ENCODE measurements at places on chromosomes 6 and 20. TPM values are rescaled to one million over a fixed set of nuclear protein-coding genes. Genes with fewer than 3 reads are reported as not detected.

HDGFL1 gene
- not detected for total RNA-seq

GRCh38 chr6:30244560-30244959 is 31.4 kb upstream of the TRIM26 start:
- no peak for DNase-seq

GRCh38 chr6:126526996-126527606 is 187.2 kb downstream of the CENPW start:
- DNase-seq, result no peak

DNA sequence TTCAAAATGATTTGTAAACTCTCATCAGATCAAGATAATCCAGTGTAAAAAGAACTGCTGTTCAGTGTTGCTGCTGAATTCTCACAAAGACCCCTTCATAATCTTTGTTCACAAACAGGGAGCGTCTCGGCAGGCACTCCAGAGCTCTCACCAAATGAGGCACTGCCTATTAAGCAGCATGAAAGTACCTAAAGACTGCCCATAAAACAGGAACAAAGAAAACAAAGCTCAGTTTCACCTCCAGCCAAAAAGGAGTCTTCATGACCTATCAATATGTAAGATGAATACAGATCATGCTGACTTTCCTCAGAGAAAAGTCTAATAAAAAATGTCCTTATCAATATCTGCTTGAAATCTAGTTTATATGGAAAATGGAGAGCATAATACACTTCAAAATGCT is 41.8 kb downstream of the GPR63 start:
- no peak for DNase-seq

DNA sequence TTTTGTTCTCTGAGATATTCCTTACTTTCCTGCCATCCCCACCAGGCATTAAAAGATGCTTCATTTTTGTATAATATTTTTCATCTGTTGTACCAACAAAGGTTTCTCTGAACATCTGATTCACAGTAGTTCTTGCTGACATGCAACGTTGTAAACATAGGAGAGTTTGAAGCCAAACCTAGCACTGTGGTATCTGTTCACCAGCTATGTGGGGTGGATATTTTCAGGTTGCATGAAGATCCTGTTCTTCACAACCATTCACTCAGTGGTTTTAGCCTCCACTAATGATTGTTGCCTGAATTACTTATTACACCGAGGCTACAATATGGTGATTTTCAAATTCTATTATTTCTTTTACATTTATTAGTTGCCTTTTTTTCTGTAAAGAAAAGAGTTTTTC is 56.5 kb downstream of the EYA4 start:
- no peak for DNase-seq

GRCh38 chr20:40435146-40435895 is 253.7 kb downstream of the MAFB start:
- no peak for DNase-seq

DNA sequence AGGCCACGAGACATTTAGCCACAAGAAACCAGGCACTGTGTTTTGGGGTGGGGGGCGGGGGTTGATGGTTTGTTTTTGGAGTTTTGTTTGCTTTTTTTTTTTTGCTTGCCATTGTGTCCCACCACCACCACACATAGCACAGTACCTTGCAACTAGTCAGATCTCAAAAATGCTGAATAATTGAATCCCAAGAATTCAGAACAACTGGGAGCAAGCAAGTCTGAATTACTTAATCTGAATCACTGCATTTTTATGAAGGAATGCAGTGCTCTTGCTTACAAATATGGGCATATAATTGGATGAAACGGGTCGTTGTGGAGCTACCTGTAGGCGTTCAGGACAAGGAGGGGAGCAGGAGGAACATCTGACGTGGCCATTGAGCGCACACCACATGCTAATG is 151.5 kb upstream of the CDYL start:
- no peak for DNase-seq

- no peak for DNase-seq
Measured at GRCh38 chr6:110822249-110822648, 7.0 kb upstream of the CDK19 start.

- DNase-seq, result no peak
Measured at GRCh38 chr20:62560162-62560561, 82.1 kb upstream of the SLCO4A1 start.

BPIFB2 gene
- not detected for total RNA-seq

SLA2 gene
- total RNA-seq, result 103 TPM

TREML1 gene
- total RNA-seq, result not detected

AVP gene
- total RNA-seq, result not detected

SLC16A10 gene
- total RNA-seq, result 6.8 TPM

DNA sequence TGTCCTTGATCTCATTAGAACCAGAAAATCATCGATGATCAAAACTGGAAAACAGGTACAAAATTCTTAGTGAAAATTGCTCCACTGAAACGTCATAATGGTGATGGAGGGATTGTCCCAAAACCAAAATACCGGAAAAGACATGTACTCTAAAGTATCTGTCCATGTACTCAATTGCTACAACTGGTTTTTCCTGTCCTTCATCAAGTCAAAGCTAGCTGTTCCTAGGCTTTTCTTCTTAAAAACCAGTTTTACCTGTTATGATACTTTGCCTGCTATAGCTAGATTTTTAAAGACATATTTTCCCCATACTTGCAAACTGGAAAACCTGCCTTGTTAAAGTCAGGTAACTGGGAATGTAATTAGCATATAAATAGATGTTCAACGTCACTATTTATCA is 50.5 kb upstream of the LRRC1 start:
- DNase-seq, result no peak

- DNase-seq, result no peak
Measured at GRCh38 chr20:9660236-9660868, 146.0 kb downstream of the LAMP5 start.

GRCh38 chr20:48658505-48658904 is 169.3 kb downstream of the PREX1 start:
- DNase-seq, result no peak

DNA sequence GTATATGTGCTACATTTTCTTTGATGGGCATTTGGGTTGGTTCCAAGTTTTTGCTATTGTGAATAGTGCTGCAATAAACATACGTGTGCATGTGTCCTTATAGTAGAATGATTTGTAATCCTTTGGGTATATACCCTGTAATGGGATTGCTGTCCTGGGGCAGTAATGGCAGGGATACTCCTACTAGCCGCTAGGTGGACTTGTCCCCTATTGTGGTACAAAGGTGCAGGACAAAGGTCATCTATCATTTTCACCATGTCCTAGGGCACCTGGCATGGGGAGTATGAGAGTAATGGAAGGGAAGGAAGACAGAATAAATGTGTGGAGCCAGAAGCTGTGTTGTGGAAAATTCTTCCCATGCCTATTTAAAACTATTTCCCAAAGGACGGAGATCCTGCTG is 174.6 kb downstream of the CLIC5 start:
- no peak for DNase-seq

BMP6 gene
- total RNA-seq, result not detected

PEX7 gene
- 3.0 TPM for total RNA-seq

GRCh38 chr6:23354004-23354403 is 772.0 kb upstream of the NRSN1 start:
- DNase-seq, result no peak

DNA sequence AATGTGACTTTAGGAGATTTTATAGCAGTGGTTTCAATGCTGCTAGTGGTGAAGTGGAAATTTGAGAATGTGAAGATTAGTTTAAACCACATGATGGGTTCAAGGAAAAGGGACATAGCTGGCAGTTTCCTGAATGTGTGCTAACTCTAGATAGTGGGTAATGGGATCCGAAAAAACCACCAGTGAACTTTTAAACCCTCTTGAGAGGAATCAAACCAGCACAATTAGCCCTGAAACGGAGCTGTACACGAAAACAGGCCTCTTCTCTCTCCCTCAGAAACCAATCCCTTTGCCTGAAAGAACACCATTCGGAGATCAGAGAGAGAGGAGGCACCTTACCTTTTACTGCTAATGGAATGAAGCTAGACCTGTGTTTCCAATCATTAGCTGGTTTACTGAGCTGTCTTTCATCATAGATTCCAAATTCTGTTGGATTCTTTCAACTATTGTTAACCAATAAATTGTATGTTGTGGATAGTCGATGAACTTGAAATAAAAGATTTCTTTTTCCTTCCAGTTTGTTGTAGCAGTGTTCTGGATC is 103.9 kb downstream of the AIG1 start:
- DNase-seq, result no peak

LGSN gene
- total RNA-seq, result 0.40 TPM

DNA sequence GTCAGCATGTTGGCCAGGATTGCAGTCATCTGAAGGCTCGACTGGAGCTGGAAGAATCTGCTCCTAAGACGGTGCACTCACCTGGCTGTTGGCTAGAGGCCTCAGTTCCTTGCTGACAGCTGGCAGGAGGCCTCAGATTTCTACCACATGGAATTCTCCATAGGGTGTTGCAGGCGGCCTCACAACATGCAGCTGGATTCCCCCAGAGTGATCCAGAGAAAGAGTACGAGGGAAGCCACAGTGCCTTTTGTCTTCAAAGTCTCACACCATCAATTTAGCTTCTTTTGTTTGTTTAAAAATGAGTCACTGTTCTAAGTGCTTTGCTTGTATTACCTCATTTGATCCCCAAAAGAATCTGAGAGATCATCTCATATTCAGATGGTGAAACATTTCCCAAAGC is 65.5 kb upstream of the FYN start:
- DNase-seq, result no peak

TM9SF4 gene
- total RNA-seq, result 36.9 TPM

- no peak for DNase-seq
Measured at GRCh38 chr6:166351715-166352285, 9.5 kb upstream of the SFT2D1 start.

TRIM10 gene
- not detected for total RNA-seq

BPIFB4 gene
- total RNA-seq, result not detected

- no peak for DNase-seq
Measured at GRCh38 chr6:161829291-161829729, 555.4 kb upstream of the AGPAT4 start.

DNA sequence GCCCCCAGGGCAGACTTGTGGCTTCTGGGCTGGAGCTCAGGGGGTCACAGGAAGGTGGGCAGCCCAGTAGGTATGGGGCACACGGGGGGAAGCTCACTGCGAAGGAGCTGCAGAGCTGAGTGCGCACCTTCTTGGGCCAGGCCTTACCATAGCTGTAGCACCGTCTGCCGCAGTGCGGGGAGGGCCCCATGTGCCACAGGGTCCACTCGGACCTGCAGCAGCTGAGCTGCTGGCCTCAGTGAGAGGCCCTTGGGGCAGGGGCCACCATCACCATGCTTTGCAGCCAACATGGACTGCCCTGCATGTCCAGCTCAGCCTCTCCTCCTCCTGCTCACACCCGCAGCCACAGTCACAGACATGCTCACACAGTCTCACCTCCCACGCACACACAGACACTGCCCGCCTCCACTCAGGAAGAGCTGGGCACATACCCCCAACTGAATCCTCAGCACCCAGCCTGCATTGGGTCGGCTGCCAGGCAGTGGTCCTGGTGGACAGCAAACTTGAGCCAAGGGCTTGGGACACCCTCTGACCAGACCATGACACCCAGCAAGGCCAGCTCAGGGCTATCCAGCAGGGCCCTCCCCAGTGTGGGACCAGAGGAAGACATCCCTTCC is 35.3 kb downstream of the YTHDF1 start:
- DNase-seq, result no peak

- DNase-seq, result no peak
Measured at GRCh38 chr6:111480988-111481822, 1.8 kb downstream of the REV3L start.

- DNase-seq, result peak; percentile 73
Measured at GRCh38 chr6:7108196-7108963, 619 bp downstream of the RREB1 start.

DNA sequence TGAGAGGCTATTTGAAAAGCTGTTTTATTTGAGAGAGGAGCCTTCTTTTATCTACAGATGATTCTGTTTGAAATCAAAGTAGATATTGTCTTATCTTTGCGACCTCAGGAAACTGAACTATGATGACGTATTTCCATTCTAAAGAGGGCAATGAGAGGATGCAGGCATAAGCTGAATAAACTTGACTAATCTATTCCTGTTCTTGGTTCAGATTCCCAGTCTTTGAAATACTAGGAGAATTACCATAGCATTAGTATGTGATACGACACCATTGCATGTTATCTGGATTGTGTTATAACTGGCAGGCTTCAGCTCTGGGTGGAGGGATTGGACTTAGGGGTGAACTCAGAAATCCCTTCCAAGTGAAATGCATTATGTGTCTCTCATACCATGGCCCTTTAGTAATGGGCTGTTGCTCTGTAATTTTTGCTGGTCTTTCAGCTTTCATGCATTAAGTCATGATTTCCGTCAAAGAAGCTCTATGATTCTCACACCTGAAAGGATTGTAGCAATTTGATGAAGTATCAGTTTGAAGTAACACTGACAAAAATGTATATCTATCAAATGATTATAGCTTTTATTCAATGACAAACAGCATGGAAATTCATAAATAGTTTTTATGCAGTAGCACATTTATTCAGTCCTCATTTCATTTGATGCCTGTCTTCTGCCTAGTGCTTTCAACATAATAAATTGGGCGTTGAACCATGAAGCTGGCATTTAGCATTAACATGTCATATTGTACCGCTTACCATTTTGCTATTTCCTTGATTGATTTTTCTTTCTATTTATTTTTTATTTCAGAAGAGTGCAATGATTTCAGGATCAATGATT is 138.4 kb upstream of the SPACA1 start:
- no peak for DNase-seq

HLA-DQB2 gene
- total RNA-seq, result not detected

- DNase-seq, result no peak
Measured at GRCh38 chr6:170249817-170250216, 41.1 kb downstream of the DLL1 start.

HDDC2 gene
- 61.3 TPM for total RNA-seq

DNA sequence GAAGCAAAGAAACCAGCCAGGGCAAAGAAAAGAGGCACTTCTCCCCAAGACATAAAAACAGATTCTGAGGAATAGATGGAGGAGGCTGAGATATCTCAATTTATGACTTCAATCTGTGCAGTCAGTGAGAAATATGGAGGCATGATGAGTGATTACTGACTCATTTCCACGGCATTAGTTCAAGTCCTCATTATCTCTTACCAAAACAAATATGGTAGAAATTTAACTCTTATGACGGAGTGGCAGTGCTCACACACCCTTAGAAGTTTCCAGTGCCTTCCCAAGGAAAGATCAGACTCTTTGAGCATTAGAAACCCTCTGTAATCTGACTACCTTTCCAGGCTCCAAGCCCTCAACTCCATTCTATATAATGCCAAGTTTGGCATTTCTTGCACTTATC is 364.1 kb downstream of the ARHGAP18 start:
- no peak for DNase-seq

LBP gene
- not detected for total RNA-seq

MYCT1 gene
- not detected for total RNA-seq

DNA sequence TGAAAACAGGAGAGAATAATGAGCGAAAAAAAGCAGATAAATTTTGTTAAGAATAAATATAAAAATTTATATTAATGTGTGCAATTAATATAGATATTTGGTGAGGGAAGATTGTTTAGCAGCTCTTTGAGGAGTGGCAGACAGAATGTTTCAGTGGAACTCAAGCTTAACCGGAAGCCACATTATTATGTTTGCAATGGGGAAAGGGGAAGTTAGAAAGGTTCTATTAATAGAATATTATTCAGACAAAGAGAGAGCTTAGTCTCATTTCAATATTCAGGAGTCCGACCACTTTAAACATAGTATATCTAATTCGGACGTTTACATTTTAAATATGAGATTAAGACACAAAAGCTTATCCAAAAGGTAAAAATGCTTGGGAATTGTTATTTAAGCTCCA is 81.6 kb upstream of the KHDRBS2 start:
- no peak for DNase-seq

ARFGEF3 gene
- total RNA-seq, result 0.30 TPM

Measured in activated naive CD8-positive, alpha-beta T cell treated with anti-CD3 and anti-CD28 coated beads, Interleukin-2, amount 10 ng/mL, durations not matched to agents 7 days and 5 days (primary cell).